ENCODE measurements at places on chromosomes 3 and 15.
A peak's percentile ranks its signal among the peaks of the same experiment; 100 is the strongest.

GRCh38 chr3:134197681-134198261 is 52.9 kb downstream of the RYK start:
- H3K4me3 ChIP-seq: no peak overlapping the region
- H3K27me3 ChIP-seq: no peaks in the 10 kb centered on the region
- H3K36me3 ChIP-seq: no peaks in the 10 kb centered on the region
- H3K4me1 ChIP-seq: no peaks in the 10 kb centered on the region
- H3K27ac ChIP-seq: no peak overlapping the region

GRCh38 chr3:12235691-12236090 is 53.2 kb upstream of the PPARG start:
- H3K4me3 ChIP-seq: peak overlapping the region; percentile 10
- H3K36me3 ChIP-seq: no peaks in the 10 kb centered on the region
- H3K4me1 ChIP-seq: peaks cover 16% of the 10 kb centered on the region
- H3K27me3 ChIP-seq: no peaks in the 10 kb centered on the region

DNA sequence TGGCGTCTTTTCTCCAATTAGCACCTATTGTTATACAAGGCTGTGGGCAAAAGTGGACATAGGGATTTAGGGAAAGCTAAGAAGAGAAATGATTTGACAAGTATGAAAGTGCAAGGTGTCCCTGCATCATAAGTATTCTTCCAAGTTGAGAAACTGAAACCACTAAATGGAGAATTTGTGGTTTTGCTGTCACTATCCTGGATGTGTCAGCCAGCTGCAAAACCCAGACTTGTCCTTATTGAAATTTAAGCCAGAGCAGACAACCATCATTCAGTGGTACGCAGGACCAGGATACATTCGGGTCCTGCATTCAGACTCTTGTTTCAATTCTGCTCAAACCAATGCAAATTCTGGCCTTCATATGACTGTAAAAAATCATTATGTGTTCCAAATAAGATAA is 384.8 kb upstream of the TGFBR2 start:
- DNase-seq: no peak
- peaks cover 5% of the 10 kb centered on the region for H3K4me1 ChIP-seq
- no peaks in the 10 kb centered on the region for H3K36me3 ChIP-seq
- H3K27me3 ChIP-seq: no peaks in the 10 kb centered on the region

DNA sequence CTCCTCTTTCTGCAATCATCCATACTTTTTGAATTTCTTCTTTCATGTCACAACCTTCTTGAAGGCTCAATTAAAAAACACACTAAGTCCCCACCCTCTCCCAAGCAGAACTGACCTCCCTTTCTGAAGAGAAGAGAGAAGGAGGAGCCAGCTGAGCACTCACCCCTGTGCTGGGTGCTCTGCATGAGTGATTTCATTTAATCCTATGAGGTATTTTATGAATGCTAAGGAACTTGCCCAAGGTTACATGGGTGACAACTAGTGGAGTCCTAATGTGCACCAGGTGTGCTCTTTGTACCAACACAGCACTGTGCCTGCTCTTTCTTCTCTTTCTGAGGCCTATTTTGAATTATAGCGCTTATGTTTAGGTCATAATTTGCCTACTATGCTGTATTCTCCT is 135.6 kb downstream of the DUT start:
- H3K27ac ChIP-seq: no peak overlapping the region
- no peak for DNase-seq
- no peaks in the 10 kb centered on the region for H3K27me3 ChIP-seq
- H3K36me3 ChIP-seq: peaks cover 76% of the 10 kb centered on the region
- H3K4me3 ChIP-seq: no peak overlapping the region

GRCh38 chr3:52256622-52257021 is 11.1 kb downstream of the PPM1M start:
- H3K27me3 ChIP-seq: no peaks in the 10 kb centered on the region
- no peak overlapping the region for H3K27ac ChIP-seq

- no peak overlapping the region for H3K27ac ChIP-seq
- no peak for DNase-seq
- no peaks in the 10 kb centered on the region for H3K4me1 ChIP-seq
These were observed 32.6 kb downstream of the COL6A5 start for GRCh38 chr3:130377960-130378676.

GRCh38 chr3:67587811-67588210 is 66.6 kb downstream of the SUCLG2 start:
- no peaks in the 10 kb centered on the region for H3K36me3 ChIP-seq
- H3K27ac ChIP-seq: no peak overlapping the region
- no peaks in the 10 kb centered on the region for H3K4me1 ChIP-seq

DNA sequence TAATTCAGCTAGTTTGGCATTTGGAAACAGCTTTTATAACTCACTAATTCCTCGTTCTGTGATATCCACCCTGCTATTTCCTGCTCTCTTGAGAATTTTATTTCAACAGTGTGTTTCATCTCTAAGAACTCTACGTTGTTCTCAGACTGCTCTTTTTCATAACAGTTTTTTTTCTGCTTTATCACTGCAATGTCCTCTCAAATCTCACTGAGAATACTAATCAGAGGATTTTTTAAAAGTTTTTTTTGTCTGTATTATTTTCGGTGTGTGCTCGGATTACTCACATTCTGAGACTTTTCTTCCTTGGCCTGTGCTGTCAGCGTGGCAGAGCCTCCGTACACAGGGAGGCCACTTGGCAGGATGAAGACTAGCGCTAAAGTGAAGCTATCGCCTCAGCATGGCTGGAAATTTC is 59.4 kb upstream of the NEO1 start:
- H3K27ac ChIP-seq: peak overlapping the region; percentile 10
- no peaks in the 10 kb centered on the region for H3K36me3 ChIP-seq
- DNase-seq: no peak
- no peak overlapping the region for H3K4me3 ChIP-seq
- peaks cover 11% of the 10 kb centered on the region for H3K4me1 ChIP-seq
- no peaks in the 10 kb centered on the region for H3K27me3 ChIP-seq
